ENCODE measurements at places on chromosomes 3 and 15.
A peak's percentile ranks its signal among the peaks of the same experiment; 100 is the strongest.

- peak; percentile 45 for DNase-seq
These were observed 42.5 kb downstream of the CMTM6 start for GRCh38 chr3:32460031-32460749.

GRCh38 chr3:152235709-152236298 is 32.9 kb upstream of the MBNL1 start:
- DNase-seq, result no peak

DNA sequence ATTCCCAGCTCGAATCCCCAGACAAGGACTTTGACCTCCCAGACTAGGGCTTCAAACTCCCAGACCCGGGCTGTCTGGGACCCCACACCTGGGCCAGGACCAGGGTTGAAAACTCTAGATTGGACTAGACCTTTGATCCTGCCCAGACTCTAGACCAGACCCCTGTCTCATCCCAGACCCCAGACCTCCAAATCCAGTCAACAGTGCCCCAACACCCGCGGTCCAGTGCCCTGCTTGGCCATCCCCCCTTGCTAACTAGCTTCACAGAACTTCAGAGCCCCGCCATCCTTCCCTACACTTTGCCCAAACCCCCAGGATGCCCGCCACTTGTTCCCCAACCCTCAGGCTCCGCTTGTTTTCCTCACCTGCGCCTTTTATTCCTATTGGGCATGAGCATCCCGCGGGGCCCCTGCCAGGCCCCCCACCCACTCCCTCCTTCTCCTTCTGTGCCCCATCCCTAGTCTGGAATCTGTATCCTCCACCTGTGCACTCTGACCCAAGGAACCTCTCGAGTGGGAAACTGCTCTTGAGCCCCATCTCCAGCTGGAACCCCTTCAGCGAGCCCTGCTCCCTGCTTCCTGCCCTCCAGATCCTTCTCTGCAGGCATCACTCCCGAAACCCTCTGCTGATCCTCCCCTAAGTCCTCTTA is 604 bp downstream of the GNAI2 start:
- DNase-seq, result no peak

GRCh38 chr3:57864853-57865252 is 108.7 kb downstream of the SLMAP start:
- DNase-seq, result no peak

DNA sequence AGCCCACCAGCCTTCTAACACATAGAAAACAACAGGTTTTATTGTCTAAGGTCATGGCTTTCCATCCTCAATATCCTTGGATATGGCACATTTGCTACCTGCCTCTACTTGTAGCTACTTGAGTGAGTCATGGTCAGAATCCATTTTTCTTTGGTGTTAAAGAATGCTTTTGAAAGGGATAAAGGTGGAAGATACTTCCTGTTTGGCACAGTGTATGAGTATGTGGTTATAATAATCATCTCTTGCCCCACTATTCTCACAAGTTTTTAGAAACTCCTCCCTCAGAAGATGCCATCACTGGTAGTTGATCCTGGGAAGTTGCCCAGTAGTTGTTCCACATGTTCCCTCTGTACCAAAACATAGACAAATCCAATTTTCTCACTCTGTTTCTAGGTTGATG is 508.6 kb upstream of the IL12A start:
- no peak for DNase-seq

GRCh38 chr3:58899159-58899952 is 150.5 kb downstream of the CFAP20DC start:
- DNase-seq, result no peak

DNA sequence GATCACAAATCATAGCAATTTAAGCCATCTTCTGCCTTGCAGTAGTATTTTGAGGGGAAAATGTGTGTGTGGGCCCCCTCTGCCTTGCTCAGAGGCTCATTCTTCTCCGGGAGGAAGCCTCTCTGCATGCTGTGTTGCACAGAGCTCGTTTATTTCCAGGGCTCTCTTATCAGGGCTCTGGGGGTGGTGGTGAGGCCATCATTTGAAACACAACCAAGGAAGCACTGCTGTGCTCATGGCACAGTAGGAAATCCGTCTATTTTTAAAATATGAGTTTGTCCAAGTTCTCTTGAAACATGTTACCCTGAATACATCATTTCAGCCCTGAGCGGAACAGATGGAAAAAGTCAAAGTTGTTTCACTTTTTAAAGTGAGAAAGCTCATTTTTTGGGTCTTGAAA is 369.0 kb upstream of the CFAP20DC start:
- DNase-seq, result no peak

GRCh38 chr15:74768771-74769342 is 13.0 kb upstream of the CSK start:
- peak; percentile 39 for DNase-seq

- DNase-seq, result no peak
These were observed 53.7 kb upstream of the ABHD17C start for GRCh38 chr15:80641384-80641783.

DNA sequence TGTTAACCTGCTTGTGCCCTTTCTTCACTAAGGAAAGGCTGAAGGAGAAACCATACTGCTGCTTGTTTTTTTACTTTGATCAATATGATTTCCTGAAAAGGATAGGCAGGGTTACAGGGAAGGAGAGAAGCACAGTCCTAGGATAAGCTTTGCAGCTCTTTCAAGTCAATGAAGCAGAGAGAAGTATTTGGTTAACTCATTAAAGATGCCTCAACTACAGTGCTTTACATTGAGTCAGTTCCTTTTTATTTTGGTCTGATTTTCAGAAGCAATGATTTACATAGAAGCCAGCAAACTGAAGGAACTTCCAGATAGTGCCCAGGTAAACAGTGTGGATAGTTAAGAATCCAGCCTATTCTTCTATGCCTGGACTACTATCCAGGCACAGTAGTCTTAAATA is 64.8 kb downstream of the ARIH1 start:
- DNase-seq, result no peak

DNA sequence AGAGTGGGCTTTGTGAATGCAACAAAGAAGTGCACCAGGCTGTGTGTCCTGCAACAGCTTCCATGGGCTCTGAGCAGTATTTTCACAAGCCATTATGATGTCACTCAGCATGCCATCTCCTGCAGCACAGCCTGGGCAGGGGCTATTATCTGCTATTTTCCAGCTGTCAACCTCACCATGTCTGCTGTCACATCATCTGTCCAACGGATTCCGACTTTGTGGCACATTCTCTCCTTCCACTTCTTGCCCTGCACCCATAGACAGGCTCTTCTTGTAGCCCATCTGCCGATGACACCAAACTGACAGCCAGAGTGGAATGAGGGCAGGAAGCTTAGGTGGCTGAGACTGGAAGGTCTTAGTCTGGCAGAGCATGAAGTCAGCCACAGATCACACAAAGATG is 691.9 kb downstream of the NTRK3 start:
- no peak for DNase-seq

DNA sequence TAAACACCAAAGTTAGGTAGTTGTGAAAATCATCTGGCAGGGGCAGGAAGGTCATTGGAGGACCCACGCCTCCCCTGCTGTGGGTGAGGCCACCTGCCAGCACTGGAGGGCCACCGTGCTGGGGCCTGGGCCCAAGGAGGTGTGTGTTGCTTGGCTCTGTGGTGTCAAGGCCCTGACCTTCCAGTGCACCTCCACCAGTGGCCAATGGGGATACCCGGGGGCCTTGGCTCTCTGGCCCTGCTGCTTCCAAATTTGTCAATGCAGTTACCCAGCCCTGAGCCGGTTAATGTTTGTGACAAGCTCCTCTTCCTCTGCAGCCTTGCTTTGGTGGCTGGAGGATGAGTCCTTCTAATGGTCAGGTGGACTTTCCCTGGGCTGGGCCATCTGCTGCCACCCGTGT is 150.2 kb downstream of the KLF13 start:
- no peak for DNase-seq

GRCh38 chr3:73470860-73471259 is 153.9 kb downstream of the PDZRN3 start:
- no peak for DNase-seq

DNA sequence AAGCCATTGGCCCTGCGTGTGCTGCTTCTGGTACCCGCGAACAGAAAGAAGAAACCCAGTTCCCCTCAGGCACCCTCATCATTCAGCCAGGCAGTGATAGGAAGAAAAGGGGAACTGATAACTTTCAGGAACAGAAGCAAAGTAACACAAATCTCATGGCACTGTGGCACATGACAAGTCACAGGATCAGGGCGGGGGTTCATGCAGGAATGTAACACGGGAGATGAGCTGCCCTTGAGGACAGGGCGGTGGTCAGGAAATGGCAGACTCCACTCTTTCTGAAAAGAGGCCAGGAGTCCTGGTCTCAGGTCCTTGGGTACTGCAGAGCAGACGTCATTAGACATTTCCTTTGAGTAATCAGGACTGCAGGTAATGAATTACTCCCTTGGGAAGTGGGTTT is 95.5 kb downstream of the CCNL1 start:
- DNase-seq, result no peak

GRCh38 chr3:182117583-182117982 is 405.9 kb downstream of the SOX2 start:
- DNase-seq, result no peak

DNA sequence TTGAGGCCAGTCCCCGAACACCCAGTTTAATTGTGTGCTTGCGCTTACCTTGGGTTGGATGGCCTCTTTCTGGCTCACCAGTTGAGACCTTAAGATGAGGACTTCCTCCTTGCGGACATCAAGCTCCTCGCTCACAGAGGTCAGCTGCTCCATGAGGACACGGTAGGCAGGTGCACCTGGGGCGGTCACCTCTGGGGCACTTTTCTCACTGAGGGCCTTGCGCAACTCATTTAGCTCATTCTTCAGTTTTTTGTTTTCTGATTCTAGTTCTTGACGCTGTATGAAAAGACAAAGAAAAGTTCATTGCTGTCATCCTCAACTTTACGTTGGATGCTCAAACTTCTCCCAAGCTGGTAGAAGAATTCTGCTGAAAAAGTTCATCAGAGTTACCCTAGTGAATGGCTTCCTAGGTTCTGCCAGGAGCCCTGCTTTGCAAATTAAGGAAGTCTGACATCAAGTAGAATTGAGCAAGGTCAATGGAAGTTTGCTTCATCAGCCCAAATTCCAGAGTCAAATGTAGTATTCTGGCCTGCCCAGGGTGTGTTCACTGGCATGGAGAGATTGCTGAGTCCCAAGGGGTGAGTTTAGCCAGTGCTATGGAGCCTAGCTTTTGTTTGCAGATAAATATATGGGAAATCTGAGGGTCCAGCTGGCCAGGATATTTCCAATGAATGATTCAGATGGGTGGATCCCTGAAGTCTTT is 55.8 kb upstream of the MYO5C start:
- no peak for DNase-seq

DNA sequence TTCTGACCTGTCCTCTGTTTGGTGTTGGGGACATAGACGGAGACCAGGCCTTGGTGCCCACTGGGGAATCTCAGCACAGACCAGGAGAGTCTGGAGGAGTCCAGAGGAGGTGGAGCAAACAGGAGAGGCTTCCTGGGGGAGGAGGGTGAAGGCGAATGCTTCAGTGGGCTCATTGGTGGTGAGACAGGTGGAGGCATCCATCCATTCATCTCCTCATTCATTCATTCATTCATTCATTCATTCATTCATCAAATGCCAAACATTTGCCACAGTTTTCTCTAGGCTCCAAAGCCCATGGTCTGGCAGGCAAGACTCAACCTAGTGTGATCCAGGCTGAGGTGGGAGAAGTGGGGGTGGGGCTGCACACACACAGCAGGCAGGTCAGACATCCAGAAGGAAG is 7.9 kb upstream of the LINGO1 start:
- no peak for DNase-seq

GRCh38 chr15:63473999-63474809 is 30.2 kb upstream of the USP3 start:
- DNase-seq, result no peak

DNA sequence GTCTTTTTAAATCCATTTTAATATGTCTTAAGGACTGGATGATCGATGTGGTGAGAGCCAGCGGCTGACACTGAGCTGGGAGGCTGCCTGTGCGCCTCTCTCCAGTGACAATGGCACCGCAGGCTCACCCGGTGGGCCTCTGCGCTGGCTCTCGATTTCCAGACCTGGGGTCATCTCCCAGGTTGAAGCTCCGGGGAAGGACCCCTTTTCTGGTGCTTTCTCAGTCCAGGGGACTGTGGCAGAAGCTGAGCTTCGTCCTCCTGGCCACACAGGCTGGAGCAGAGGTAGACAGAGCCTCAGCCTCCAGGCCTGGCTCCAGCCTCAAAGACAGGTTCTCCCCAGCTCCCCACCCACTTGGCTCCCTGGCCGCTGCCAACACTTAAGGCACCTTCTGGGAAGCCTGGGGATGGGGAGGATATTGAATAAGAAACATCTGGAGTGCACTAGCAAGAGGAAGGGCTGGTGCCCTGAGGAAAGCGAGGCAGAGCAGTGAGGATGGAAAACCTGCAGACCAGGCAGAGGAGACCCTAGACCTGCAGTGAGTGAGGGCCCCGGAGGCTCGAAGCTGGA is 154.2 kb upstream of the SMAD3 start:
- no peak for DNase-seq

DNA sequence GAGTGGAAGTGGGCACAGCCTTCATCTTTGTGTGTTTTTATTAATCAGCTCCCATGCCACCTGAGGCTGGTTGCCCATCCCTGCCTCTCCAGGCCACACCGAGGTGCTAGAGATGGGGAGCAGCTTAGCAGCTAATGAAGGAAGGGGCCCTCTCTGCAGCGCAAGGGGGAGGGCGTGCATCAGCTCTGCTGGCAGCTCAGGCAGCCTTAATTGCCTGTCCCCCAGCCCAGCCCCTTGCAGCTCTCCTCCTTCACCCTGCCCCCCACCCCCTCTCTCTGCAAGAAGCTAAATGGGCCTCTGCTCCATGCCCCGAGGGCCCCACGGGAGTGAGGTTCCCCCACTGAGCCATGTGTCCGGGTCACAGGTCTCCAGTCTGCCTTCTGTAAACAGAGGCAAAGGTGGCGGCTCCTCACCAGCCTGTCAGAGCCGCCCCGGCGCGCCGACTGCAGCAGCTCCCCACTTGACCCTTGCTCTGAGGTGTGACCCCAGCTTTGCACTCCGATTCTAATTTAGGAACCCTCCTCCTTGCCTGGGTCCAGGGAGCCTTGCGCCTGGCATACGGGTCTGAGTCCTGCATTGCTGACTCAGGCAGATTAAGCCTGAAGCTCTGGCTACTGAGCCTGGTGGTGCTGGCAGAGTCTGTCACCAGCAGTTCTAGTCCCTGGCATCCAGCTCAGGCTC is 27.9 kb upstream of the NTRK3 start:
- no peak for DNase-seq

DNA sequence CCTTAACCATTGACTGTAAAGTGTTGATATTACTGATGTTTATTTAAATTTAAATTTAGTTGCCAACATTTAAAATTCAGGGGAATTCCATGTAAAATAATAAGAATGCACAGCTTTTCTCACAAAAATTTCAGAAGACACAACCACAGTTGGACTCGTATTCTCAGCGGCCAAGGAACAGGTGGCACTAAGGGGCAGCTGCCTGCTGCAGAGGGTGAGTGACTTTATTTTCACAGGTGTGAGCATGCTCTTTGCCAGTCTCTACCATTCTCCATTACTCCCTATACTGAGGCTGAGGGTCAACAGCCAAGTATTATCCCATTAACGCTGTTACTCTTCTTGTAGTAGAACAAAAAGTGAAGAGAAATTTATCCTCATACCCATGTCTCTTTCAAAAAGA is 92.1 kb upstream of the GADL1 start:
- DNase-seq, result no peak

Measured in NK-92 treated with Interleukin-12 subunit alpha and Interleukin-12 subunit beta, amount 100 ng/mL, for 24 hours (cell line).